ENCODE measurements at places on chromosomes 6 and 20.

- no peaks in the 10 kb centered on the region for H3K4me1 ChIP-seq
- DNase-seq, result peak; percentile 53
- no peaks in the 10 kb centered on the region for H3K36me3 ChIP-seq
- H3K4me3 ChIP-seq, result no peak overlapping the region
- H3K27ac ChIP-seq, result no peak overlapping the region
These were observed 395.3 kb downstream of the CD109 start for GRCh38 chr6:74091136-74091793.

- no peak overlapping the region for H3K27ac ChIP-seq
- no peaks in the 10 kb centered on the region for H3K4me1 ChIP-seq
- H3K36me3 ChIP-seq, result no peaks in the 10 kb centered on the region
- peak; percentile 20 for DNase-seq
- H3K4me3 ChIP-seq, result no peak overlapping the region
- H3K27me3 ChIP-seq, result no peaks in the 10 kb centered on the region
These were observed 228.5 kb downstream of the SLC24A3 start for GRCh38 chr20:19440660-19441527.

GRCh38 chr6:111482188-111482958 is 645 bp downstream of the REV3L start:
- peak overlapping the region; percentile 94 for H3K4me3 ChIP-seq
- H3K27ac ChIP-seq, result peak overlapping the region; percentile 98
- DNase-seq, result peak; percentile 44

DNA sequence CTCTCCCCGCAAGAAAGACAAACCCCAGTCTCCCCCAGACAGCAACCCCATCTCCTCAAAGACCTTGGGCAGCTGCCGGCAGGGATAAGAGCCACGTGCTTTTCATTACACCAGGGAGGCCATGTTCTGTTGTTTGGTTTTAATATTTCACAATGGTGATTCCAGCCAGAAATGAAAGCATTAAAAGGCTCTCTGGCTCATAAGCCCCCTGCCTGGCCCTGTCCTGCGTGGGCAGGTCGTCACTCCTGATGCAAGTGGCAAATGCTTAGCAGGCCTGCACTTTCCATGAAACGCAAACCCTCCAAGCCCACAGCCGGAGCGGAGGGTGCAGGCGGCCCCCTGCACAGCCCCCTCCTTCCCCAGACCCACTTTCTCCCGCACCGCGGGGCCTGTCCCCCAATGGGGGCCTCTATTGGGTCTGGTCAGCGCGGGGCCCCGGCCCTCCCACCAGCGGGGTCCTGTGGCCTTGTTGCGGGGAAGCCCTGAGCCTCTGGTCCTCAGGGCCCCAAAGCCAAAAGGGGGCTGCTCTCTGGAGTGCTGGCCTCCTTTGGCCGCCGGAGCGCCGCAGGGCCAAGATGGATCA is 77.2 kb downstream of the TMEM242 start:
- no peaks in the 10 kb centered on the region for H3K4me1 ChIP-seq
- no peak overlapping the region for H3K27ac ChIP-seq
- H3K4me3 ChIP-seq, result no peak overlapping the region
- no peaks in the 10 kb centered on the region for H3K27me3 ChIP-seq
- DNase-seq, result no peak

GRCh38 chr6:63458480-63459115 is 113.7 kb upstream of the LOC128125822 start:
- H3K27me3 ChIP-seq, result no peaks in the 10 kb centered on the region
- no peaks in the 10 kb centered on the region for H3K4me1 ChIP-seq
- H3K27ac ChIP-seq, result no peak overlapping the region
- no peaks in the 10 kb centered on the region for H3K36me3 ChIP-seq

DNA sequence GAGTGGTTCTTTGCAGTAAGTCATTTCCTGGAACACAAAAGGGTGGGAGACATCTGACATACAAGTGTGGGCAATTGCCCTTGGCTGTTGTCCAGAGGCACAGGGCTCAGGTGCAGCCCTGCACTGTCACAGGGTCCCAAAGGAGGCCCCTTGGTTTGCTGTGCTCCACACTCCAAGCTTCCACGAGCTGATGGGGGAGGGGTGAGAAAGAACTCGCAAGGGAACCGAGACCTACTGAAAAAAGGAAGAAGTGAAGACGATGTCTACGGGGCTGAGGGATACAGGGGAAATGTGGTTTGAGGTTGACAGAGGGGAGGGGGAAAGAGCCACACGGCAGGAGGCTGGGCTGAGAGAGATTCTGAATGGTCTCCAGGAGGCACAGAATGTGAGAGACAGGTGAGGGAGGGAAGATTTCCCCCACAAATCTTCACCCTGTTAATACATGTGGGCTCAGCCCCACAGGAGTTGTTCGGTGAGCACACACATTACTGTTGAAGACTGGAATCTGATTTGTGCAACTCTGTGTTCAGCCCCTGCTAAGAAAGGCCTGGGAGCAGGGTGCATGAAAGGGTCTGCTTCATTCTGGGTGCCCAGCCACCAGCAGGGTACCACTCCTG is 123.4 kb downstream of the LY86 start:
- no peaks in the 10 kb centered on the region for H3K4me1 ChIP-seq
- no peaks in the 10 kb centered on the region for H3K27me3 ChIP-seq
- H3K4me3 ChIP-seq, result no peak overlapping the region
- no peak for DNase-seq

DNA sequence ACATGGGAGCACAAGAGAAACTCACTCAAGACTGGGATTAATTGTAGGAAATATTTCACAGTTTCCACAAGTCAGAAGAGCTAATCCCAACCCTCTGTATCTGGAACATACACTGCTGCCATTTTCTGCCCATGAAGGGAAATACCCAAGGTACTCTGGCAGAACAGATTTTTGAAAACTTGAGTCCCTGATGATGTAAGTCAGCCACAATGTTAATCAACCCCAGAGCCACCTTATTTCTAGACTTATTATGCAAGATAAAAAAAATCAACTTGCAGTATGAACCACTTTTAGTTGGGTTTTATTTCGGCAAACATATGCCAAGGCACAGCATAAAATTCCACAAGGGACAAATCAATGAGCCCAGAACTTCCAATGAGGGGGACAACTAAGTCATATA is 141.5 kb downstream of the LY86 start:
- H3K4me1 ChIP-seq, result no peaks in the 10 kb centered on the region
- no peaks in the 10 kb centered on the region for H3K27me3 ChIP-seq
- H3K36me3 ChIP-seq, result no peaks in the 10 kb centered on the region
- H3K4me3 ChIP-seq, result no peak overlapping the region
- DNase-seq, result no peak

- no peaks in the 10 kb centered on the region for H3K27me3 ChIP-seq
- no peaks in the 10 kb centered on the region for H3K36me3 ChIP-seq
- H3K27ac ChIP-seq, result no peak overlapping the region
- H3K4me1 ChIP-seq, result peaks cover under 1% of the 10 kb centered on the region
- no peak for DNase-seq
- H3K4me3 ChIP-seq, result no peak overlapping the region
These were observed 4.5 kb upstream of the PXMP4 start for GRCh38 chr20:33724439-33725094.

GRCh38 chr6:81894306-81894705 is 141.8 kb upstream of the TENT5A start:
- H3K27ac ChIP-seq, result no peak overlapping the region
- H3K4me3 ChIP-seq, result no peak overlapping the region

DNA sequence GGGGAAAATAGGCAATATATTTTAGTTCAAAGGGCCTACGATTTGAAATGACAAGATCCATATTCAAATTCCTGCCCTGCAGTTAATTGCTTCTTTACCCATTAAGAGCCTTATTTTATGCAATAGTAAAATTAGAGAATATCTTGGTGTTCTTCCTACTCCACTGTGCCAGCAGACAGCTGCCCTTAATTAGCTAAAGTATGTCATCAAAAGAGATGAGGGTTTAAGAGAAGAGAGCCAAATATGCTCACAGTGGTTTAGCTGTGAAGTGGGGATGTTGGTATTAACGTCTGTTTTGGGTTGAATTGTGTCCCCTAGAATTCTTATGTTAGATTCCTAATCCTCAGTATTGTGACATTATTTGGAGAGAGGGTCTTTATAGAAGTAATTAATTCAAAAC is 148.1 kb downstream of the MOXD1 start:
- H3K36me3 ChIP-seq, result no peaks in the 10 kb centered on the region
- no peak overlapping the region for H3K4me3 ChIP-seq
- H3K27ac ChIP-seq, result no peak overlapping the region
- no peaks in the 10 kb centered on the region for H3K27me3 ChIP-seq
- peaks cover 9% of the 10 kb centered on the region for H3K4me1 ChIP-seq

GRCh38 chr6:24831771-24832716 is 33.3 kb upstream of the ARMH2 start:
- H3K27me3 ChIP-seq, result no peaks in the 10 kb centered on the region
- H3K4me1 ChIP-seq, result no peaks in the 10 kb centered on the region
- no peak overlapping the region for H3K4me3 ChIP-seq
- no peak overlapping the region for H3K27ac ChIP-seq
- DNase-seq, result no peak

- H3K27me3 ChIP-seq, result no peaks in the 10 kb centered on the region
- DNase-seq, result no peak
- no peaks in the 10 kb centered on the region for H3K36me3 ChIP-seq
- H3K4me1 ChIP-seq, result no peaks in the 10 kb centered on the region
- H3K27ac ChIP-seq, result no peak overlapping the region
- no peak overlapping the region for H3K4me3 ChIP-seq
These were observed 196.5 kb upstream of the THBS2 start for GRCh38 chr6:169450097-169450496.

DNA sequence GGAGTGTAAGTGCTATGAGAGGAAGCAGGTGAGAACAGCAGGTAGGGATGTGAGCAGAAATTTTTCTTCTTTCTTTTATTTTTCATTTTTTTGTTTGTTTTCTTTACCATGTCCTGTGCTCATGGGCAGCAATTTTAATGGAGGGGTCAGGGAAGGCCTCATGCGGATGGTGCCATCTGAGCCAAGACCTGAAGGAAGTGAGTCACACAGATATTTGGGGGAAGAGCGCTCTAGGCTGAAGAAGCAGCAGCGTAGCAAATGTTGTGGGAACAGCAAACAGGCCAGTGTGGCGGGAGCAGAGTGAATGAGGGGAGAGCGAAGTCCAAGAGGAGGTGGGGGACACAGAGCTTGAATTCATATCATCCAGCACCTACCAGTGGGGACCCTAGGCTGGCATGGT is 12.7 kb downstream of the SPDEF start:
- peaks cover 14% of the 10 kb centered on the region for H3K27me3 ChIP-seq
- no peaks in the 10 kb centered on the region for H3K36me3 ChIP-seq
- H3K27ac ChIP-seq, result no peak overlapping the region
- no peak for DNase-seq

GRCh38 chr6:84333842-84334241 is 106.4 kb upstream of the CEP162 start:
- H3K27ac ChIP-seq, result no peak overlapping the region
- 0 out of 2 replicates have a peak, but pooled peaks cover 6% of the 10 kb centered on the region for H3K4me1 ChIP-seq
- no peaks in the 10 kb centered on the region for H3K36me3 ChIP-seq
- H3K4me3 ChIP-seq, result no peak overlapping the region
- no peak for DNase-seq

GRCh38 chr6:48069280-48069679 is 41.7 kb downstream of the PTCHD4 start:
- H3K4me3 ChIP-seq, result no peak overlapping the region
- H3K27ac ChIP-seq, result no peak overlapping the region
- H3K36me3 ChIP-seq, result no peaks in the 10 kb centered on the region
- no peak for DNase-seq

- H3K27me3 ChIP-seq, result no peaks in the 10 kb centered on the region
- no peak overlapping the region for H3K4me3 ChIP-seq
- no peak for DNase-seq
- H3K4me1 ChIP-seq, result no peaks in the 10 kb centered on the region
- H3K27ac ChIP-seq, result no peak overlapping the region
- H3K36me3 ChIP-seq, result no peaks in the 10 kb centered on the region
These were observed 227.7 kb downstream of the MEI4 start for GRCh38 chr6:77880501-77880900.

DNA sequence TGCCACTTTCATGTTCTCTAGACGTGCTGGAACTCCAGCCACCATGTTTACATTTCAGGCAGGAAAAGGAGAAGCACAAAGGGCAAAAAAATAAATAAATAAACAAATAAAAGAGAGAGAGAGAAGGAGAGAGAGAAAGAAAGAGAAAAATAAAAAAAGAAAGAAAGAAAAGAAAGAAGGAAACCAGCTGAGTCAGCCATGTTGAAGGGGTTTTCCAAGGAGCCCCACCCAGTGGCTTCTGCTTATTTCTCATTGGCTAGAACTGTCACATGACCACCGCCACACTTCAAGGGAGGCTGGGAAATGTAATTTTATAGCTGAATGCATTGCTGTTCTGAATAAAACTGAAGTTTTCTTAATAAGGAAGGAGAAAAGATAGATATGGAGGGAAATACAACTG is 71.1 kb downstream of the BFSP1 start:
- peaks cover 4% of the 10 kb centered on the region for H3K4me1 ChIP-seq
- no peak overlapping the region for H3K27ac ChIP-seq
- H3K4me3 ChIP-seq, result 0 out of 2 replicates have a peak overlapping the region, but pooled peaks have one; percentile 18
- DNase-seq, result peak; percentile 44
- no peaks in the 10 kb centered on the region for H3K36me3 ChIP-seq

DNA sequence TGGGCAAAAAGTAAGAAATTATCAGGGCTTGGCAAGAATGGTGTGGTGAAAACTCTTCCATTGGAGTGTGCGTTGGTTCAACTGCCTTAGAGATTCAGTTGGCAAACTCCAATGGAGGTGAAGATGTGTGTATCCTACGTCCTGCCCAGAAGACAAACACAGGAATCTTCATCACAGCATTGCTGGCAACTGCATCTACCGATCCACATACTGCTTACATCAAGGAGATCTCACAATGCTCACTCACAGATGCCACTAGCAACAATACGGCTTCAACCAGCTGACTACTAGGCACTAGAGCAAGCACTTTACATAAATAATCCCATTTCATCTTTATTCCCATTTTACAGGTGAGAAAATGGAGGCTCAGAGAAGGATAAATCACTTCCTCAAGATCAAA is 10.0 kb upstream of the SPO11 start:
- H3K36me3 ChIP-seq, result no peaks in the 10 kb centered on the region
- H3K27ac ChIP-seq, result no peak overlapping the region
- no peak overlapping the region for H3K4me3 ChIP-seq
- DNase-seq, result no peak
- H3K4me1 ChIP-seq, result no peaks in the 10 kb centered on the region

DNA sequence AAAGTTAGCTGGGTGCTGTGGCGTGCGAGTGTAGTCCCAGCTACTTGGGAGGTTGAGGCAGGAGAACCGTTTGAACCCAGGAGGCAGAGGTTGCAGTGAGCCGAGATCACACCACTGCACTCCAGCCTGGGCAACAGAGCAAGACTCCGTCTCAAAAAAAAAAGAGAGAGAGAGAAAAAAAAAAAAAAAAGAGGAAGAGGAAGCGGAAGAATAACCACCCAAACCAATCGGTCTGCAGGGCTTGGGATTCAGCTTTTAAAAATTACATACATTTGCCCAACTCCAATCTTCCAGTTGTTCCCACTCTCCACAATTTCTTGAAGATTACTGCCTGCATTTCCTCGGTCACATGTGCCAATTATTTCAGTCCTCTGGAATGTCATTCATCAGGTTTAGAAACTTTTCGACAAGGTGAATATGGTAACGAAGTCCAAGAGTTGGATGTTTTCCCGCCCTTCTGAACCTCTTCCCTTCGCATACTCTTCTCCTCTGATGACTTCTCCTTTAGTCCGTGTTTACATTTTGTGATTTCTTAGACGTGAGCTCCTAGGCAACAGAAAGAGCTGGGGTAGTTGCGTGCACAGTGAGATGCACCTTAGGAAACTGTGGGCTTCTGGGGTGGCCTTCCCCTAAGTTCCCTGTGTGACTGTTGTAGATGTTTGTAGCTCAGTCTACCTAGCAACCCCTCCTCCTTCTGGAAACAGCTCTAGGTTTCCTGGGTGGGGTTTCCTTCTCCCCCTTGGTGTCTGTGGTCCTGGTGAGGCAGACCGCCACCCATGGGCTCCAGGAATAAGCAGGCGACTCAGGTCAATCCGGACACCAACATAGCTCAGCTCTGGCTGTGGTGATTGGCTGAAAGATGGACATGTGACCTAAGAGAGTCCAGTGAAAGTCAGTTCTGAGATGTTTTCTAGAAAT is 63.0 kb upstream of the NCOA3 start:
- no peak for DNase-seq
- no peaks in the 10 kb centered on the region for H3K4me1 ChIP-seq
- H3K27ac ChIP-seq, result no peak overlapping the region
- H3K27me3 ChIP-seq, result no peaks in the 10 kb centered on the region

Measured in MM.1S (cell line).